AG09309 (cell line): ENCODE measurements at places on chromosomes 13 and 19.

- DNase-seq = peak; percentile 37
Measured at GRCh38 chr13:48595431-48596429, 58.0 kb upstream of the CYSLTR2 start.

- peak; percentile 70 for DNase-seq
Measured at GRCh38 chr13:100633461-100633860, 41.1 kb downstream of the TMTC4 start.

GRCh38 chr19:3544742-3545668, 6.0 kb downstream of the TEKTIP1 start:
- DNase-seq = no peak

DNA sequence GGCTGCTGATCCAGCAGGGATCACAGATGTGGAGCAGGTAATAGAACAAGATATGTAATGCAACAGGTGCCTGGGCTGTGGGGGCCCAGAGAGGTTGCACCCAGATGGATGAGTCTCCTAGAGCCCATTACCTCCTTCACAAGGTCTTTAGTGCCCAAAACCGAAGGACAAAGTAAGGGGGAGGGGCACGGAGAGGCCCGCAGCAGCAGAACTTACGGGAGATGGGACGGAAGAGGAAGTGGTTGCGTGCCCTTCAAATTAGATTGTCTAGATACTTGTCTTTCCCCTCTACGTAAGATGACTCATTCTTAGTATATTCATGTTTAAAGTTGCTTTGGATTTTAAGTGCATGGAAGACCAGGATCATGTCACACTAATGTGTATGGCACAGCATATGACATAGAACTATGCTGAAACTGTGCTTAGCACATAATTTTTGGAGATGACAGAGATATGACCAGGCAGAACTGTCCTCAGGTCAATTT, 5.7 kb upstream of the MRPS31 start:
- DNase-seq = no peak

DNA sequence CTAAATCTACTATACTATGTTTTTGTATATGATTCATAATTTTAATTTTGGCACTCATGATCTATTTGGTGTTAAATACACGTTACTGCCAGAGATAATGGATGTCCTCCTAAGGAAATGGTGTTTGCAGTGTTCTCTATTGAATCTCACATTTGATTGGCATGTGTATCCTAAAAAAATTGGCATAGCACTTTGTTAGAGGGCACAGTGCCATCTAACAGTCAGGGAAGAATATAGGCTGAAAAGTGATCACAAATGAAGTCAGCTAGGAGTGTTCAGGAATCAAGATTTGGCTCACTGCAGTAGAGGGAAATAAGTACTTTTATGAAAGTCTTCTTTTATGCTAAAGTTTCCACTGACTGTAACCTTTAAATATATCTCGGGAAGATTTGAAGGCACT, 624.6 kb downstream of the GPC6 start:
- DNase-seq = no peak

DNA sequence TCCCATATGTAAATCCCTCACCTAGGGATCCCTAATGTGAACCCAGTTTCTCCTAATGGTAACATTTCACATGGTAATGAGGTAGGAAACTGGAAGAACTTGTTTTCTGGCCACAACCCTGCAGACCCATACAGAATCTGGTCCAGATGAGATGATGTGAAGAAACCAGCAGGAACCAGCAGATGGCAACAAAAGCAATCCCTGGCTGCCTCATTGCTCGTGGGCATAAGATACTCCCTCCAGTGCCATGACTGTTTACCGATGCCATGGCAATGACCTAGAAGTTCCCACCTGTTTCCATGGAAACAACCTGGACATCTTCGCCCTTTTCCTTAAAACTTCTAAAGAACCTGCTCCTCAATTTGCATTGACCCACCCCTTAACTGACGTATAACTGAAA, 1.4 kb upstream of the CD209 start:
- DNase-seq = no peak

GRCh38 chr13:29318741-29319140, 276.7 kb downstream of the SLC7A1 start:
- no peak for DNase-seq

DNA sequence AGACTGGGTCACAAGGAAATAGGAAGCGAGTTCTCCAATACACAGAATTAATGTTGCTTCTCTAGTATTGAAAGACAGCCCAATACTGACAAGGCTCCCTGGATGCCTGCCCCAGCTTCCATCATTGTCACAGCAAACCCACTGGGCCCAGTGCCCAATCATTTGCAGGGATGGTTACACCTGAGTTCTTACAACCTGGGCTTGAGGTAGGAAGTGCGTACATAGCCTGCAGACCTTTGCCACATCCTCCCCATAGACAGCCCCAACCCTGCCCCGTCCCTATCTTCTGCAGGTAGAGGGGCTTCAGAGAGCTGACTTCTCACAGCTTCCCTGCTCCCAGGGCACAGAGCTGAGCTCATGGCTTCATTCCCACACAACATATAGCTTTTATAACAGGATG, 108.1 kb upstream of the UBL3 start:
- DNase-seq = no peak

GRCh38 chr13:113151745-113152690, 6.4 kb upstream of the PROZ start:
- DNase-seq = peak; percentile 18

DNA sequence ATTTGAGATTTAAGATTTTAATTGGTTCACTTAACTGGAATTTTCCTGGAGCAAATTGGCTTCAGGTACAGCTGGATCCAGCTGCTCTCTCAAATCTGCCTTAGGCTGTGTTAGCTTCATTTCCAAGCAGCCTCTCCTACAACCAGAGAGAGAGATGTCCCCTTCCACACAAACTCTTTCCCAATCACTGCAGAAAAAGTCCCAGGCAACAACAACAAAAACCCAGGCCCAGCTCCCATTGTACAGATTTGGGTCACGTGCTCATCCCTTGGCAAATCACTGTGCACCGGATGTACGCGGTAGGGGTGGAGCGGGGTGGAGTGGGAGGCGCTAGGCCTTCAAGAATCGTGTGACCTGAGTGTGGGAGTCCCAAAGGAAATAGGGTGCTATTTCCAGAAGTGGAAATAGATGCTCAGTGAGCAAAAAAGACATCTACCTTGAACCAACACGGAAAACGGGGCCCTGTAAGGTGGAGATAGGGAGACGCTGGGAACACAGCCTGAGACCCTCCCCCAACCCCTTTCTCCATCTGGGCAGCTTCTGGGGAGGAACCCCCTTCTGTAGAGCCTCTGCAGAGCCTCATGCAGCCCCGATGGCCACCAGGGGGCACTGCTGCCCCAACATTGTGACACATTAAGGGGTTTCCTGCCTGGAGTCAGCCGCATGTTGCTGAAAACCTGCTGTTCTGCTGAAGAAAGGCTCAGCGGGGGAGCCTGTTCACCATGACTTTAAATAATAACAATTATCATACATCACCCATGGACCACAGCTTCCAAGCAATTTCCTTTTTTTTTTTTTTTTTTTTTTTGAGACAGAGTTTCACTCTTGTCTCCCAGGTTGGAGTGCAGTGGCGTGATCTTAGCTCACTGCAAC, 25.4 kb downstream of the HPN start:
- DNase-seq = peak; percentile 40

- no peak for DNase-seq
Measured at GRCh38 chr13:71663431-71663830, 203.6 kb downstream of the DACH1 start.

GRCh38 chr13:42524487-42525034, 49.4 kb upstream of the TNFSF11 start:
- no peak for DNase-seq

DNA sequence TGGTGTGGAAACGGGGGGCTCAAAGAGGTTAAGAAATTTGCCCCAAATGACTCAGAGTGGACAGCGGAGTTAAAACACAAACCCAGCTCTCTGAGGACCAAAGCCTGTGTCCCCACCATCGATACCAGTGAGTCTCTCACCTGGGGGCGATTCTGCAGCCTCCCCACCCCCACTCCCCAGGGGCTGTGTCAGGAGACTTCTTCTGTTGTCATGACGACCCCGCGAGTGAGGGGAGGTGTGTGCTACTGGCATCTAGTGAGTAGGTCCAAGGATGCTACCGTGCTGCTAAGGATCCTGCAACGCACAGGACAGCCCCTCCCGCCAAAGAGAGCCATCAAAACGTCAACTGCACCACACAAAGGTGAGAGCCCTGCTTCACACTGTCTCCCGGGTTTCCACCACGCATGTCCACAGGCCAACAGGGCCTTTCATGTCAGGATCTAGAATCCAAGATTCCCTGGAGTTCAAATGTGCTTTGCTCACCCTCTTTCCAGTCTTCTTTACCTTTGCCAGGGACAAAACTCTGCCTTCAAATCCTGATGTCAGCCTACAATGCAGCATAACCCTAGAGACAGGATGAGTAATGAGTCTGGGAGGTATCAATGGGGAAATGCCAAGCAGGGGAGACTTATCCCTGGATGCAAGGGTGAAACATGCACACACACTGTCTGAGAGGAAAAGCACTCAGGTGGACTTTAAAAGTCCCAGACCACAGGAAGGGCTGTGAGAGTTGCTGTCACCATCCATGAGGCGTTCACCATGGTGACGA, 3.9 kb downstream of the RANBP3 start:
- DNase-seq = no peak

DNA sequence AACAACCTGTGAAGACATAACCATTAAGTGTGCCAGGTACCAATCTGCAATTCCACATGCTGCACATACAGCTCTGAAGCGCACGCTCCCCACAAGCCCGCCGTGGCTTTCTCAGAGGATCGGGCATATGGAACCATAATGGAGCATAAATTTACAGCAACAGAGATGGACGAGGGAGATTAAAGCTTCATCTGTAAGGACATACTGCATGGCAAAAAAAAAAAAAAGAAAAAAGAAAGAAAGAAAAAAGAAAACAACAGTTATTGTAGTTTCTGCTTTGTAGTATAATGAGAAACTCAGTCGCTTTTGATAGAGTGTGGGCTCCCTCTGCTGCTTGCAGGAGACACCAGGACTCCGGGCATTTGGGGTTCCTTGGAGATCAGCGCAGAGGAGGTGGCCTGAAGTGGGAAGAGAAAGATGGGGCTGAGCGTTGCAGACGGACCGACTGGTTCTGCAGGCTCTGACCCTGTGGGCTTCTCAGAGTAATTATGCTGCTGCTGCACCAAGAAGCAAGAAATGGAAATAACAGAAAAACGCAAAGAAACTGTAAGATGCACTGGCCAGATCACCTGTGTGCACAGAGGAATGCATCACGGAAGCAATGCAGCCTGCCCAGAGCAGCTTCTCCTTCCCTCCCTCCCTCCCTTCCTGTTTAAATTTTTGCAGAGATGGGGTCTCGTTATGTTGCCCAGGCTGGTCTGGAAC, 10.8 kb upstream of the PDCD5 start:
- peak; percentile 13 for DNase-seq

DNA sequence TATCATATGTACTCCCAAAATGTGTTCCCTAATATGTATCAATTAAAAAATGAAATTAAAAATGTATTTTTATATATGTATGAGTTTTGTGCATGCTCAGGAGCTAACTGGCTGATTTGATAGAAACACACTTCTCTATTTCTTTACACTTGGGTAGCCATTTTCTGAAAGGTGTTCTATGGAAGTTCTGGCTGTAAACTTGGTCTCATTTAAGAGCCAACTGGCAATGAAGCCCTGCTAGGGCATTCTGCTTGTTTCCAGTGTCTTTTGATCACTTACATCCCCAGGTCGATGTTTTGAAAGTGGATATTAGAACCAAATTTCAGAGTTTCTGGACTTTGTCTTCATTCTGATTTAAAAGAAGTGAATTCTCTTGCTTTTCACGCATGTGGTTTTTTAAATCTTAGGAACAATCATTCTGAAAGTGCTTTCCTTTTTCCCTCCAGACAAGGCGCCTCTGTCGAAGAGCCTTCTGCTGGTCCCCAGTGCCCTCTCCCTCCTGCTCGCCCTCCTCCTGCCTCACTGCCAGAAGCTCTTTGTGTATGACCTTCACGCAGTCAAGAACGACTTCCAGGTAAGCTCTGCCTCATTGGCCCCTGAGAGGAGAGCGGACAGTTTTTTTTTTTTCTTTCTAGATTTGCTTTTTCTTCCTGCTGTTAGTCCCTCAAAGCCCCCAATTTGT, 20.1 kb downstream of the GPR18 start:
- no peak for DNase-seq

GRCh38 chr19:18287836-18288772, 6.7 kb upstream of the JUND start:
- DNase-seq = no peak

DNA sequence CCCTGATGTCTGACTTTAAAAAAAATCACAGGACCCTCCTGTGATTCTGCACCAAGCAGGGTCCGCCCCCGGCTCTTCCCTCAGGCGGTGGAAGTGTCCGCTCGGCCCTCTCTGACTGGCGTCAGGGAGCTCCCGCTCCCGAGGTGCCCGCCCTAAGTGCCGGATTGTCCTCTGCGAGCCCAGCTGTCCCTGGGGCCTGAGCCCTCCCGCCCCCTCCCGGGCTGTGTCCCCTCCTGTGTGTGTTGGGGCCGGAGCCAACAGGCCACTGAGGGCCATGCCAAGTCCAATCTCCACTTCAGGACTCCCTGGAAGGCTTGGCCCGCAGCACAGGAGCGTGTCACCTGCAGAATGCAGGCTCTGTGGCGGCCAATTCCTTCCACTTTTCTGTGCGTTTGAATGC, 25.4 kb downstream of the MAP2K2 start:
- no peak for DNase-seq

DNA sequence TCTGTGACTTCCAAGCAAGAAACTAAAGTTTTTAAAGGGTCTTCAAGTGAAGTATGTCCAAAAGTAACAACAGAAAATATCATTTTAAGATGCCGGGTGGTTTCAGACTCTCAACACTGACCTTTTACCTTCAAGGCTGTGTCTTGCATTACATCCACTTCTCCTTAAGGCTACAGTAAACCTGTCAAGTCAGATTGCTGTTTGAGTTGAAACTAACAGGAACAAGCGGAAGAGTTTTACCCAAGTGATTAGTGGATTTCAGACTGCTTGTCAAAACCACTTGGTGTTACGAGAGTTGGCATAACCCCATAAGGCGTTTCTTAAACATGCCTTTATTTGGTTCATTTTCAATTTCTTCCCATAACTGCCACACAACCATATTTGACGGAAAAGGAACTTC, 283.1 kb downstream of the DCT start:
- no peak for DNase-seq

- no peak for DNase-seq
Measured at GRCh38 chr13:51481656-51482055, 28.8 kb upstream of the INTS6 start.

- DNase-seq = no peak
Measured at GRCh38 chr19:1384085-1384462, 367 bp downstream of the NDUFS7 start.

- DNase-seq = no peak
Measured at GRCh38 chr13:97583907-97584497, 150.0 kb downstream of the RAP2A start.

GRCh38 chr19:50719566-50719965, at the start of gene SHANK1:
TSS of gene SHANK1 (minus strand) at chr19:50719802. CDS start at chr19:50716919, 2,883 bp downstream.
- no peak for DNase-seq

DNA sequence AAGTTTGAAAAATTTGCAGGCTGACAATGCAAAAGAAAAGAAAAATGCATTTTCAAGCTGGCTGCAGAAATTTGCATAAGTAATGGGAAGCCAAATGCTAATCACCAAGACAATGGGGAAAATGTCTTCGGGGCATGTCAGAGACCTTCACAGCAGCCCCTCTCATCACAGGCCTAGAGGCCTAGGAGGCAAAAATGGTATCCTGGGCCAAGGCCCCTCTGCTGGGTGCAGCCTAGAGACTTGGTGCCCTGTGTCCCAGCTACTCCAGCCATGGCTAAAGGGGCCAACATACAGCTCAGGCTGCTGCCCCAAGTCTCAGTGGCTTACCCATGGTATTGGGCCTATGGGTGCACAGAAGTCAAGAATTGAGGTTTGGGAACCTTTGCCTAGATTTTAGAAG, 155.2 kb downstream of the B3GLCT start:
- DNase-seq = no peak

GRCh38 chr13:20118268-20119140, 42.3 kb downstream of the GJA3 start:
- no peak for DNase-seq
